GM04503 (cell line): ENCODE measurements at places on chromosomes 2 and 18.

- DNase-seq: no peak
Observed at GRCh38 chr2:38336621-38337020, 40.5 kb downstream of the ATL2 start.

- DNase-seq: no peak
Observed at GRCh38 chr2:201452058-201452921, 750 bp downstream of the STRADB start.

- no peak for DNase-seq
Observed at GRCh38 chr2:142849820-142850219, 27.6 kb upstream of the KYNU start.

DNA sequence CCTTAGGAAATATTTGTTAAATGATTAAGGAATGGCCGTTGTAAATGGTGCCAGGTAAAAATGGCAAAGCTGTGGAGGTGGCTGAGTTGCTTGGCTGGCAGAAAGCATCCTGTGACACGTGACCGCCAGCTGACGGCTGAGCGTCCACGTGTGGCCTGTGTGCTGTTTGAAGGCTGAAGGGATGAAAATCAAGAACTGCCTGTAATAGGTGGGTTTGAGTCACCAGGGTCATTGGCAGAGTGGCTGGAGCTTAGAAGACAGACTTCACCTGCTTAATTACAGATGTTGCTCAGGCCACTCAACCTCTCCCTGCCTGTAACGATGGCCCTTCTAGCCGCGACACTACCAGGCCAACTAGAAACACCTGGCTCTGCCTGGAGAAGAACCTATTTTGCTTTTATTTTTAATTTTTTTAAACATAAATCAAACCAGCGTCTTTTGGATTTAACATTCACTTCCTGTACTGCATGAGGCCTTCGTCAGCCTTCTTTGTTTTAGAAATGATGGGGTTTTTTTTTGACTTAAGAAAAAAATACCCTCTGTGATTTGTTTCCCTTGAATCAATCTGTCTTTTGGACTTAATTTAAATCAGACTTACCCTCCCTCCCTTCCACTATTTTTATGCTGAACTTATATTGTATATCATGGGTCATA is 206.5 kb downstream of the PRKCE start:
- no peak for DNase-seq
